Amygdala (tissue), 56 donors: ENCODE measurements at places on chromosomes 7 and 10.

DNA sequence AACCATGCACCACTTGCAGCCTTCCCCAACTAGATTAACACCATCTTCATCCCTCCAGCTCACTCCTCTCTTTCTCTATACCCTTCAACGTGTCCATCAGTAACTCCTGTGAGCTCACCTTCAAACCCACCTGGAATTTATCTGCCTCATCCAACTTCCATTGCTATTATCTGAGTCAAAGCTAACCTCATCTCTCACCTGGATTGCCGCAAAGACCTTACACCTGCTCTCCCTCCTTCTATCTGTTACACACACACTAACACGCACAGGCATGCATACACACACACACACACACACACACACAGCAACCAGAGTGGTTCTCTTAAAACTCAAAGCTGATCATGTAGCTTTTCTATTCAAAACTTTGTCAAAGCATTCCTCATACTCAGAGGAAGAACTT is 3.8 kb upstream of the TFEC start:
- no peak for DNase-seq

DNA sequence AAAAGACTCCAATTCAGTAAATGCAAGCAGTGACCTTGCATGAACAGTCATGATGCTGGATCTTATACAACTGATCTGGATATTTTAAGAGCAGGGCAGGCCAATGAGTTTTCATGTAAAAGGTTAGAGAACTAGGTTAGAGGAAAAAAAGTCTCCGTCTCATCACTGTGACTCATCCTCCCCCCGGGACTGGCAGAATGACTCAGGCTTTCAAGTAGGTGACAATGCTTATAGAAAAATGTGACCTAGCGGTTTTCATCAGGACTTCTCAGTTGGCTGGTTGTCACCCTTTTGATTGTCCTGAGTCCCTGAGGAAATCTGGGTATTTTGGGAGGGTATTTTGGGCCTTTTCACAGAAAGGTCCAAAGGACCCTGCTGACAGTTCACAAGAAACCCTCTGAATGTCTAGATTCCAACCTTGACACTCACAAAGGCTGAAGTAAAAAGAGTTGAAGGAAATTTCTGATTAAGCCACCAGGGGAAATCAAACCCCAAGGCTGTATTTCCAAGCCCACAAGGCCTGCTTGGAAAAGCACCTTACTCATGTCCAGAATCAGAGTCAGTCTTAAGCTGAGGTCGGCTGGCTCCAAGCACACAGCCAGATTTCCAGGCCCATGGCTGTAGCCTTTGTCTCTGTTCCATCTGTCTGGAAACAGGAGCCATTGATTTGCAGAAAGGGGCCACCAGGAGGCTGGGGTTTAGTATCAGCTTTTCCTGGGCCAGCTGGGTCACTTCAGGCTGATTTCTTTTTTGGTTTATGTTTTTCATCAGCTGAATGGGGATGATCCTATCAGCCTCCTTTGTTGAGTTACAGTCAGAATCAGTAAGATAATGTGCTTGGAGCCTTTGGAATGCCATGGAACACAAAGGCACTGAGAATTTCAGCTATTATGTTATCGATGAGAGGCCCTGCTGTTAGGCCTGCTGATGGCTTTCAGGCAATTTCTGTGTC is 226.4 kb upstream of the HABP2 start:
- DNase-seq: no peak

- no peak for DNase-seq
These were observed 665.6 kb downstream of the MAGI2 start for GRCh38 chr7:78787854-78788253.

DNA sequence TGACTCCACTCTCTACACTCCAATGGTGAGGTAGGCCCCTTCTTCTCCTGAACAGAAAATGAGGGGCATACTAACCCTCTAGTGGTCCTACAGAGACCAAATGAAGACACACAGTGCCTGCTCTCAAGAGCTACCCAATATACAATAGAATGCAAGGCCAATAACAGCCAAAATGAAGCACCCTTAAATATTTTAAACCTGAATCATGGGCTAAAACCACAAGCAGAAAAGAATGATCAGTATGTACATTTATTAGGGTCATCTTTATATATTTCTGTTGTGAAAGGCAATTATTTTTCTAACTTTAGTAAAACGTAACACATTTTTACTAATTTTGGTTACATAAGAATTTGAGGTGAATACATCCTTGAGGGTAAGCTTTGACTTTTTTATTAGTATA is 49.9 kb upstream of the COL1A2 start:
- DNase-seq: no peak

GRCh38 chr10:68697106-68697505 is 23.9 kb upstream of the CCAR1 start:
- no peak for DNase-seq

DNA sequence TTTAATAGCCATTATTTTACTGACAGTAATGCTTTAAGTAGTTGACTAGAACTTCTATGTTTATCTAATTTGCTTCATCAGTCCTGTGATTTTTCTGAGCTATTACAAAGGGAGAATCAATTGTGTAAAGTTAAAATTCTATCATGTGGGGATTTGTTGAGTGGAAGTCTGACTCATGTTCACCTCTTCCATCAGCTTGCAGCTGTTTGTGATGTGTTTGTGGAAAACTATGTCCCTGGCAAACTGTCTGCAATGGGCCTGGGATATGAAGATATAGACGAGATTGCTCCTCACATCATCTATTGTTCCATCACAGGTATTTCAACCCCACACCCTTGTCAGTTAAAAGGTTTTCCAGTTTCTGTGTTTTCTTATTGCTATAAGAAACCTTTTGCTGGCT is 59.9 kb downstream of the SUGCT start:
- DNase-seq: no peak

DNA sequence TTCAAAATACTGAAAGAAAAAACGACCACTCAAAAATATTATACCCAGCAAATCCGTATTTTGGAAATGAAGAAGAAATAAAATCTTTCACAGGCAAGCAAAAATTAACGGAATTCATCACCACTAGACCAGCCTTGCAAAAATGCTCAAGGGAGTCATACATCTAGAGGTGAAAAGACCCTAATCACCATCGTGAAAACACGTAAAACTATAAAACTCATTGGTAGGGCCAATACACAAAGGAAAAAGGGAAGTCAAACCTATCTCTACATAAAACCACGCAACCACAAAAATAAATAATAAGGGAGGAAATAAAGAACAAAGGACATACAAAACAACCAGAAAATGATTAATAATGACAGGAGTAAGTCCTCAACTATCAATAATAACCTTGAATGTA is 6.6 kb upstream of the AKR1B1 start:
- no peak for DNase-seq

DNA sequence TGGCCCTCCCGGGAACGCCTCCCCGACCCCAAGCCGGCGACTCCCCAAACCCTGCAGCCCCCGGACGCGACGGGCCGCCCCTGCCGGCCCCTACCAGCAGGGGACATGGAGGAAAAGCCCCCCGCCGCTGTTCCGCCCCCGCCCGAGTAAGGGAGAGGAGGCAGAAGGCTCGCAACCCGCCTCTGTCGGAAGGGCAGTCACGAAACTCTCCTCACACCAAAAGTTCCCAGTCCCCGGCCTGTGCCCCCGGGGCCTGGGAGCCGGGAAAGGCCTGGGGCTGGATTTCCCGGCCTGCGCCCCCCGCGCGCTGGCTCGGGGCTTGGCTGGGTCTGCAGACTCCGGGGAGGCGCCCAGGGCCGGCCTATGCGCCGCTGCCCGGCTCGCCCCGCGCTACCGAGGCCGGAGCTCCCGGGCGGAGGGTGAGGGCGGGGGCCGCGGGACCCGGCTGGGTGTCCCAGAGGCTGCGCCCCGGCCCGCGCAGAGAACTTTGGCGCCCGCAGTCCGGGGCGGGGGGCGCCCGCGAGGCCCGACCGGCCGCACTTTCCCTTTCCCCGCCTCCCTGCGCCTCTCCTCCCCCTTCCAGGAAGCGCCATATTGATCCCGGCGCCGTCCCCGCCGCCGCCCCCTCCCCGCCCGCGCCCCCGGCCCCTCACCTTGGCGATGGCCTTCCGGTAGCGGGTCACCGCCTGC is 728 bp downstream of the PARD3 start:
- peak; percentile 27 for DNase-seq

DNA sequence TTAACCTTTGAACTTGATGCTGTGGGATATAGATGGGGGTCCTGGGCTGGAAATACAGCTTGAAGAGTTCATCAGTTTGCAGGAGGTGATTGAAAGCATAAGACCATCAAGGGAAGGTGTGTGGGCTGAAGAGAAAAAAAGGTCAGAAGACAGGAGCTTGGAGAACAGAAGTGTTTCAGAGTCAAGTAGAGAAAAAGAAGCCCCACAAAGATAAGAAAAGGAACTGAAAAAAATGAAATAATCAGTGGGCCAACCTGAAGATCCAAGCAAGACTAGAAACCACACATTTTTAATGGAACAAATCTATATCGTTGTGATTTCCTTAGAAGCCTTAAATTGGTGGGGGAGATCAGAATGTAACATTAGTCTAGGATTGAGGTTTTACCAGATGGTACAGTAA is 22.5 kb downstream of the ZEB1 start:
- no peak for DNase-seq

- DNase-seq: no peak
These were observed 421.4 kb downstream of the PLXDC2 start for GRCh38 chr10:20237586-20237985.

DNA sequence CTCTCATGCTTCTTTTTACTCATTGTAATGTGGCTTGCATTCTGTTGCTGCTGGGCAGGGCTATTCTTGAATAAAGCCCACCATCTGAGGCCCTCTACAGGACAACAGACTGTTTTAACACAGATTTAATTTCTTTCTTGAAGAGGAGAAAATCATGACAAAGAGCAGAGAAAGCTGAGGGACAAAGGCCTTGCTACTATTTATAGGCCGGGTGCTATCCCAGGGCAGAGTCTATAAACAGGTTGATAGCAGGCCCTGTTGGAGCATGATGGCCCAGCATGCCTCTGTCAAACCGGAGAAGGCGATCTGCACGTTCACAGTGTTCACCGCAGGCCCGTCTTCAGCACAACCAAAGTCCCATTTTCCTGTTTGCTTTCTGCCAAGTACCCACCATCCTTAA is 3.0 kb downstream of the VIPR2 start:
- no peak for DNase-seq

- no peak for DNase-seq
These were observed 4.2 kb upstream of the TES start for GRCh38 chr7:116206141-116206540.

GRCh38 chr10:52105301-52105700 is 208.8 kb upstream of the DKK1 start:
- DNase-seq: no peak

GRCh38 chr7:44072364-44073231 is 7.2 kb upstream of the PGAM2 start:
- no peak for DNase-seq

DNA sequence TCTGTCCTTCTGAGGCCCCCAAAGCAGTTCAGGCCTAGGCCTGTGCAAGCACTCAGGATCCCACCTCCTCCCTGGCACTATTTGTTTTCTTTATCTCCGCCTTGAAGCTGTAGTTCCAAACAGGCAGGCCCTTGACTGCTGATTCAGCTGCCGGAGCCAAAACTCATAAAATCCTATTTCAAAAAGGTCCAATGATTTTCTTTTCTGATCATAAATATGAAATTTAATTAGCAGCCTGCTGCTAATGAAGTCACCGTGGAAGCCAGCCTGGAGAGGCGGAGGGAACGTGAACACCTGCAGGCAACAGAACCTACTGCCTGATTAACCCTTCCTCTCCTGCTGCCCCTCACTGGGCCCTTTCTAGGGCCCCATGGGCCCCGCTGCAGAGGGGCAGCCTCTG is 60.1 kb downstream of the CARD11 start:
- no peak for DNase-seq

GRCh38 chr10:34650156-34650555 is 164.9 kb downstream of the PARD3 start:
- no peak for DNase-seq

DNA sequence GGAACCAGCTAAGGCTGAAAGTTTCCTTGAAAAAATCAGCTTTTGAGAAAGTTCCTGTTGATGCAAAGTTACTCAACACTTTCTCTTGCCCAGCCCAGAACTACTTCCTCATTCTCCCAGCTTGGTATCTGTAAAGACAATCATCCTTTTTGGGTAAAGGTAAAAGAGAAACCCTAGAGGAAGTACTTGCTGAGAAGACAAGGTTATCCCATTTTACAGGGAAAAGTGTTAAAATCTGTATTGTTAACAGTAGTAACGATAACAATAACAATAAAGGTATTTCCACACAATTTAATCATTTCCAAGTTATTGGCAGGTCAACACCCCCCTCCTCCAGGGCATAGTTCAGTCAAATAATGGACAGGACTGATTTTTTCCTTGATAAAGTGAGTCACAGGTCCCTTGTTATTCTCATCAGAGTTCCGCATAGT is 2.4 kb downstream of the ALOX5 start:
- no peak for DNase-seq

GRCh38 chr7:3897430-3898372 is 596.6 kb downstream of the SDK1 start:
- DNase-seq: no peak

GRCh38 chr10:5765617-5766016 is 47.6 kb downstream of the GDI2 start:
- no peak for DNase-seq

DNA sequence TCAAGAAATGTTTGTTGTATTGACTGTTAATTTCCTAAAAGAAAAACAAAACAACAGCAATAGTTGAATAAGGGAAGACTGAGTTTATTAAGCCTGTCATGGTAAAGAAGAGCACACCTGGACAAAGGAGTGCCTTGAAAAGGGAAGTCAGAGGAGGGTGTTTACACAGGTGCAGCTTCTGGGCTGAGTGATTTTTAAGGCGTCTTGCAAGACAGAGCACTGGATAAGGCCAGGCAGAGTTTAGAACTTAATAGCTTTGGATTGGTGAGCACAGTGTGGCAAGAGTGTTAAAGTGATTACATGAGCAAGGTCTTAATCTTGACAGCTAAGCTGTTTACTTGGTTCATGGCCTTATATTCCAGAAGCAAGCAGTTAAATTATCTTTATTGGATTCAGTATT is 423.2 kb downstream of the CNTNAP2 start:
- DNase-seq: no peak

DNA sequence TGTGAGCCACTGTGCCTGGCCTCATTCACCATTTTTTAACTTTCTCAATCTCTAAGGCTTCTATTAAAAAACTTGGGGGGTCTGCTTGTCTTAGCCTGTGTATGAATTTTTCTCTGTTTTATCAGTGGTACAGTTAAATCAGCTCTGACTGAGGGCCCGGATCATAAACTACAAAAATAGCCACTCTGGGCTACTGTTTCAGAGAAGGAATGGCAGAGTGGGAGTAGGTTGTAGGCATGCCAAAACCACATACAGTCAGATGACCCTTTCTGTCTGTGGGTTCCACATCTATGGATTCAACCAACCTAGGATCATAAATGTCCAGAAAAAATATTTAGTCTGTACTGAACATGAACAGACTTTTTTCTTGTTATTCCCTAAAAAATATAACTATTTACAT is 21.3 kb downstream of the TBC1D12 start:
- DNase-seq: no peak
